ENCODE measurements at places on chromosomes 2 and 18. TPM values are rescaled to one million over a fixed set of nuclear protein-coding genes. Genes with fewer than 3 reads are reported as not detected.

The MORN2 gene
- polyA plus RNA-seq = 7.8 TPM

The CCDC102B gene
- polyA plus RNA-seq = 7.0 TPM

The REEP1 gene
- polyA plus RNA-seq = not detected

The ORC2 gene
- polyA plus RNA-seq = 9.8 TPM

The KIF5C gene
- polyA plus RNA-seq = 1.1 TPM

The RAX gene
- polyA plus RNA-seq = not detected

The IGFBP2 gene
- 0.66 TPM for polyA plus RNA-seq

The RNU2-63P gene
- 6.2 TPM for polyA plus RNA-seq

The ACMSD gene
- polyA plus RNA-seq = not detected

The ASXL3 gene
- not detected for polyA plus RNA-seq

DNA sequence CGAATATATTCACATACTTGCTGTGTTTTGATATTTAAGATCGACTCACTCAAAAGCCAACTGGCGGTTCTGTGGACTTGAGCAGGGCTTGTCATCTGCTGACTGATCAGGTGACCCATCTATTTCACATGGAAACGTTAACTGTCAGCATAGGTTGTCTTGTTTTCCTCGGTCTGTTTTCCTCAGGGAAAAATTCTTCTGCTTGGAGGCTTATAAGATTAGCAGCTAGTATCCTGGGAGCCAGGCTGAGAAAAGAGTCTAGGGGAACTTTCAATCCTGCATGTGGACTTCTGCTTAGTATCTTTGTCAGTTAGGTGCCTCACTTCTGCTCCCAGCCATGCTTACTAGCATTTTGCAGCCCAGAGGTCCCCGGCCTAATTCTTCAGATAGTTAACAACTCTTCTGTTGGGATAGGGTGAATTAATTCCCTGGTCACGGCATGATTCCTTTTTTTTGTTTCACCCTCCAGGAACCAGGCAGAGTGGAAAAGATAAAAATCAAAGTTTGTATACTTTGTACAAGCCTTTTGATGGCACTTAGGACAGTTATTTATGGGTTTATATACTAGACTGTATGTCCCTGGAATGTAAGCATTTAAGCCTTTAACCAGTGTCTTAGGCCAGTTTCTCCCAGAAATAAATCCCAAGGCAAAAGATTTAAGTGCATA is 226.0 kb downstream of the GULP1 start:
- DNase-seq = no peak

GRCh38 chr18:58241877-58242276 is 197.9 kb downstream of the NEDD4L start:
- no peak for DNase-seq

GRCh38 chr2:224973112-224974016 is 68.9 kb downstream of the DOCK10 start:
- DNase-seq = peak; percentile 54

GRCh38 chr2:65319674-65320041 is 92.0 kb downstream of the ACTR2 start:
- no peak for DNase-seq

DNA sequence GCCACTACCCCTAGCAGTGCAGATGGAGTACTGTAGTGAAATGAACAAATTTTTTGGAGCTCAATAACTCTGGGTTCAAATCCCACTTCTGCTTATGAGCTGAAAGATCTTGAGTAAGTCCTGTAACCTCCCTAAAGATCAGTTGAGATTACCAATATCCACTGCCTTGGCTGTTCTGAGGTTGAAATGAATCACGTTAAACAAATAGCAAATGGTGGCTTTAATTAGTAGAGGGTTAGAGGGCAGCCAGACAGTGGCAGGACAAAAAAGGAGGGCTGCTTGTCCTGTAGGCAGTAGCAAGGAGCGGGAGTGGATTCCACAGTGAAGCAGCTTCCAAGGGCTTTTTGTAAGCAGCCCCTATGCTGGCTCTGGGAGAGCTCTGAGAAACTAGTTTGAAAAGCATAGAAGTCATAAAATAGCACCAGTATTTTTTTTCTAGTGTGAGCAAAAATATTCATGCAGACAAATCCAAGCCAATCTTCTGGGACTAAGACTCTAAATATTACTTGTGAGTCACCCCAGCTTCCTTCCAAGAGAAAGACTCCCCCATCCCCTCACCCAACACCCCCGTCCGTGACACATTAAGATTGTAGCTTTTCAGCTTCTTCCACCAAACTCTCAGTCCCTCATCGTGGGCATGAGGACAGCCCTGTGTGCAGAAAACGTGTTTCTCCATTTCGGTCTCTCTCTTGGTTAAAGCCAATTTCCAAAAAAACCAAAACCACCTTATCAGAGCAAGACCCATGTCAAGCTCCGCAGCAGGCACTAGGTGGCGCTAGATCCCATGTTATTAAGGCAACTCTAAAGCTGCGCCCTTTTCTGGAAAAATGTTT is 123.5 kb upstream of the LGALSL start:
- DNase-seq = peak; percentile 77

- no peak for DNase-seq
Observed at GRCh38 chr2:15807418-15808203, 132.7 kb upstream of the MYCN start.

GRCh38 chr18:54149078-54149697 is 75.3 kb downstream of the MBD2 start:
- DNase-seq = no peak

DNA sequence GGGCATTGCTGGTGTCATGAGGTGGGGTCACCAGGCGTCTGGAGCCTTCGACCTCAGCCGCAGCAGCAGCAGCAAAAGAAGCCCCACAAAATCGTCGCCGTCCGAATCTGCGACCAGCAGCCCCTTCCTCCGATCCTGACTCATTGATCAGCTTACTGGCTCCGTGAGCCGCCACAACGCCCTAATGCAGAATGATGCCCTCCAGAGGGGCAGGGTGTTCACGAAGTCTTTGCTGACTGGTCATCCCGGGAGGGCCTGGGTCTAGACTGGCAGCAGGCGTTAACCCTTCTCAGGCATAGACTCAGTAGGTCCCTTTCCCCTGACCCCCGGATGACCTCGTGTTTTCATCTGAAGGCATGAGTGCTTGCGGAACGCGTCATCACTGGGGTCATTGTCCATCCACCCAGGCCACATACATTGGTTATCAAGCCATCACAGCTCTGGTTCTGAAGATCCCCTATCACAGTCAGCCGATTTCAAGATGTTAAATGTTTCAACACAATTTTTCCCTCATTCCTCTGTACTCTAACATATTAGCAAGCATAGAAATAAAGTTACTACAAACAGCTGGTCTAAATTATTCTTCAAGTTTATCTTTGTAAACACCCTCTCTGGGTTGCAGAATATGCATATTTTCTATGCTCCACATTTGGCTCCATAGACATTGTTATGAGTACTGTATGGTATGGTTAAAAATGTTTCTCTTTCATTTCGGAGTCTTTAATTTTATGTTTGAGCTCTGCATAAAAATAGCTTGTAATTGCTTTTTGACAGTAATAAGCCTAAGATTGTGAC is 83.3 kb upstream of the SALL3 start:
- no peak for DNase-seq

DNA sequence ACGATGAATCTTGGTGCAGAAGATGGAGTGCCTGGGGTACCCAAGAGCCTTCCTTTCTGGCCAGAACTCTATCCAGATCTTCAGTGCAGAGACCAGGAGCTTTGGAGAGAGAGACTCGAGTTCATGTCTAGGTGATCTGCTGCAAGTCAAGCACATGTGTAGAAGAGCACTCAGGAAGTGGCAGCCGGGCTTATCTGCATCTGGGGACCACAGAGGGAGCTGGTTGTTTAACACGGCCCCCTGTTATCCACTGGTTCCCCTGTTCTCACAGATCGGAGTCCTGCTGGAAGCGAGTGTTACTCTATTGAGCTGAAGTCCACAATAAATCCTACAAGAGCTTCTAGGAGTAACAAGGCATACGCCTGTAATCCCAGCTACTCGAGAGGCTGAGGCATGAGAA is 128.3 kb downstream of the ACOXL start:
- DNase-seq = no peak

DNA sequence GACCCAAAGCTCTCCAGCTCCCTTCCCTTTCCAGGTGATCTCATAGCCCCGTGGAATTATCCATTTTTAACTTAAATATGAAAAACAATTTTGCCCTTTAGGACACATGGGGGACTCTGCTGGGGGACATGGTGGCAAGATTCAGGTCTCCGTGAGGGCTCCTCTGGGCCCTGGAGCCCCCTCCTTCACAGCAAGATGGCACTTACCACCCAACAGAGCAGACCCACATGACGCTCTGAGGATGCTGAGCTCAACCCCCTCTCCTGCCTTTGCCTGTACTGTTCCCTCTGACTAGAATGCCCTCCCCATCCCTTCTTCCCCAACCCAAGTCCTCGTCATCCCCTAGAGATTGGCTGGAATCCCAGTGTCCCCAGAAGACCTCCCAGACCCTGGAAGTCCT is 17.2 kb downstream of the TEX51 start:
- no peak for DNase-seq

DNA sequence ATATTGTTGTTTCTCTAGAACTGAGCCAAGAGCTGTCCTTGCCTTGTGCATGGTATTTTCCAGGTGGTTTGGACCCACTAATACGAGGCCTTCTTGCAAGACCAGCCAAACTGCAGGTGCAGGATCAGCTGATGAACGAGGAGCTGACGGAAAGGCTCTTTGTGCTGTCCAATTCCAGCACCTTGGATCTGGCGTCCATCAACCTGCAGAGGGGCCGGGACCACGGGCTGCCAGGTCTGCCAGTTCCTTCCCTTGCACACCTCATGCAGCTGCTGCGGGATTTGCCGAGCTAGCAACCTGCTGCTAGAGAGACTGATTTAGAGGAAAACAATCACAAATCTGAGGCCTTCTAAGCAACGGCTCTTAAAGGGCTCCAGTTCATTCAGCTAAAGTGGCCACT is 74.5 kb downstream of the TPO start:
- DNase-seq = no peak

- DNase-seq = no peak
Observed at GRCh38 chr2:47076126-47076506, 79.0 kb downstream of the STPG4 start.

DNA sequence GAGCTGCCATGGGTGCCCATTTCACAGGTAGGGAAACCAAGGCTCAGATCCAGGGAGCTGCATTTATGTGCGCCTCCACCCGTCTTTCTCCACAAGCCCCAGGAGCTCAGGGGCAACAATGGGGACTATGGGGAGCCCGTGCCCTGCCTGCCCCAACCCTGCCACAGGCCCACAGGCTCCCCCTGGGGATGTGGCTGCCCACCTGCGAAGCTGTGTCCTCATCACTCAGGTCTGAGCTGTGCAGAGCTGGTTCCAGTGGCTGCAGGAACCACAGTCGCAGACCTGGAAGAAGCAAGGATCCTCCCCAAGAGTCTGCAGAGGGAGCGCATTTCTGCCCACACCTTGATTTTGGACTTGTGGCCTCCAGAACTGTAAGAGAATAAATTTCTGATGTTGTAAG is 9.8 kb downstream of the TEKT4 start:
- no peak for DNase-seq

GRCh38 chr18:49243391-49243790 is 217.1 kb downstream of the DYM start:
- DNase-seq = no peak

DNA sequence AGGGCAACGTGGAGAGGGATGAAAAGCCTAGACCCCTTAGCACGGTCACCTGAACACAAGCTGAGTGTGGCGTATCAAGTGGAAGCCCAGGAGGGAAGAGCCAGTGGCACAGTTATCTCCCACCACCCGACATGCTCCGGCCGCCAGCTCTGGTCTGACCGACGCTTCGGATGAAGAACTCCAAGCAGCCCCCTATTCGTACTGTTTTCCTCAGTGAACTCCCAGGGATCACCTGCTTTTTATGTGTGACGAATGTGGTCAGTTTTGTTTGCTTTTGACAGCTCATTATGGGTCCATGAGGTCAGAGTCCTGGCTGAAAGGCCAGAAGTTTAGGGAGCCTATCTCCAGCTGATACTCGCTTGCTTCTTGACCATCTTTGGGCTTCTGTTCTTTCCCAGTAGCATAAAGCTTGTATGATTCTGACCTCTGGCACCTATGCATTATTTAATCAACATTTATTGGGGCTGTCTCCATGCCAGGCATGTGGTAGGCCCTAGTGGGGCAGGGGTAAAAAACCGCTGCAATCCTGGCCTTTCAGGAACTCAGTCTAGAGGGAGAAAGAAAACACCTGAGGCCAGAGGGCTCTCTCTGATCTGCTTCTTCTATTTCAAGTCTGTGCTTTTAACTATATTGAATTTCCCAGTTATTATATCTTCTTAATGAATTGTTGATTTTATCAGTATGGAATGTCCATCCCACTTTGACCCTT is 33.0 kb upstream of the MRPL33 start:
- no peak for DNase-seq

GRCh38 chr18:53819671-53820070 is 404.8 kb downstream of the MBD2 start:
- DNase-seq = no peak
